Daoy (cell line): ENCODE measurements at places on chromosomes 1 and 21.

DNA sequence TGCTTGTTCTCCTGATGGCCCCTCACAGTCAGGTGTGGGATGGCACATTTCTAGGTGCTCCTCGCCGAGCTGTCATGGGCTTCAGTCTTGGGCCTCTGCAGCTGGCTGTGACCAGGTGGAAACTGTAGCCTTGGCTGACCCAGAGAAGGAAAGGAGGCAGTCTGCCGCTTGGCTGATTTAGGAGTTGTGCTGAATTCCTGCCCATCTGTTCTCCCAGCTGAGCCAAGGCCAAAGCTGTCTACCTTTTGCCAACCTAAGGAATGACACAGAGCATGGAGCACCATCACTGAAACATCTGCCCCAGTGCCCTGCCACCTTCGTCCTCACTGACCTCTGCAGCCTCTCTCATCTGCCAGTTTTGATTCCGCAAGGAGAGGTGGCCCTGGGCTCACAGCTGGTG lies 27.9 kb downstream of the UTP25 start:
- DNase-seq: no peak

- no peak for DNase-seq
Measured at GRCh38 chr1:162200096-162200847, 130.8 kb downstream of the NOS1AP start.

DNA sequence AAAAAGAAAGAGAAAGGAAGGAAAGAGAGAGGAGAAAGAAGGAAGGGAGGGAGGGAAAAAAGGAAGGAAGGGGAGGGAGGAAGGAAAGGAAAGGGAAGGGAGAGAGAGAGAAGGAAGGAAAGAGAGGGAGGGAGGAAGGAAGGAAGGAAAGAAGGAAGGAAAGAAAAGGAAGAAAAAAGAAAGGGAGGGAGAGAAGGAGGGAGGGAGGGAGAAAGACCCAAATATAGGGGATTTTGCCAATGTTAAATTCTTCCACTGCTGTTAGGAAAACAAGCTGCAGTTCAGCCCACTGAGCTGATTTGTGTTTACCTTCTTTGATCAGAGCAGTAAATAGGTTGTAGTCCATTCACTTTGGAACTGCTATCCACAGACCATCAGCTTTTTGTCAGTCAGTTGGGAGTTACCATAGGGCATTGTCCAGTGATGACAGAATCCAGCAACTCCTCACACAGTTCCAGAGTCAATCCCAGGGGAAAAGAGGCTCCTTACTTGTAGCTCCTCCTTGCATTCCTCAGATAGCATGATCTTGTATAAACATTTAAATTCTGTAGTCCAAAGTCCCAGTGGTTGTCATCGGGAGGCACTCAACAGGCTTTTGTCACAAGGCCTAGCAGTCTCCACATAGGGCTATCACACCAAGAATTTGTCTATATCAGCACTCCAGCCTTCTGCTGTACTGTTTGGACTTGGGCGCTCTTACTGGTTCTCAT lies 13.5 kb upstream of the PPP1R8 start:
- DNase-seq: no peak

DNA sequence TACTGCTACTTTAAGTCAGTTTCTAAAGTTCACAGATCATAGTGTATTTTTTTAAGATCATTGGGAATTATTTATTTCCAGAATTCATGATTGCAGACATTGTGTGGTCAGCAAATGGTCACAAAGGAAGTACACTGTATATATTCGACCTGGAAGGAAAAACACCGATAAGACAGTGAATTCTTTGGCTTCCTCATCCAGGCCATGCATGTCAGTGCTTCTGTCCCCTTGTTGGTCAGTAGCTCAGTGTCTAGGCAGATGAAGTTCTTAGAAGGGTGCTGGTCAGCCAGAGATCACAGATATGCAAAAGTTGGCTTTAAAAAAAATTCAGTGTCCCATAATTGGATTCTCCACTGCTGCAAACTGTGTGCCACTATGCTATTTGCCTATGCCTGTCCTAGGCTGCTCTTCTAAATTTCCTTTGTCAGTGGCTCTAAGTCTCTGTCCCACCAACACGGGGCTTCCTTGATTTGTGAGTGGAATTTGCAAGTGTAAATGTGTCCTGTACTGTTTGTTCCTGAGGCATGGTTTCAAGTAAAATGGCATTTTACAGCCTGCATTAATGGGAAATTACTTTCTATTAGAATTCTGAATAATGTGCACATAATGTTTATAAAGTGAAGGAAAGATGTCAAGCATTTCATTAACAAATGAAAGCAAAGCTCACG lies 12.0 kb upstream of the VAMP4 start:
- DNase-seq: no peak

DNA sequence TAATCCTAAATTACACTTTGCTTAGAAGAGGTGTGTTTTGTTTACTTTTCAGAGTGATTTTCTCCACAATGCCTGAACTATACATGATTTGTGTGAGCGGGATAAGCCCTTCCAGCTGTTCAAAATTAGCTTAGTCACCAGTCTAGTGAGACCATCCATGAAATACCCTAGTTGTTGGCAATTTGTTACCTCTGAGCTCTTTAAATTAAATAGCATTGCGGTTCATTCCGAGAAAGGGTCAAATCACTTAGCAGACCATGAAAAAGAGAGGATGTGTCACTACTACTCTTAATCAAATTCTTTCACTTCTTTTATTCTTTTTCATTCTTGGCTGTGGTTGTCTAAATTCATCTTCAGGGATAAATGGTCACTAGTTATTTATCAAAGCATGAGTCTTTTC lies 11.9 kb upstream of the VAV3 start:
- DNase-seq: peak; percentile 82

- DNase-seq: no peak
Measured at GRCh38 chr1:40802742-40803113, 19.1 kb downstream of the KCNQ4 start.

GRCh38 chr1:30277911-30278310 lies 445.5 kb downstream of the MATN1 start:
- DNase-seq: no peak

DNA sequence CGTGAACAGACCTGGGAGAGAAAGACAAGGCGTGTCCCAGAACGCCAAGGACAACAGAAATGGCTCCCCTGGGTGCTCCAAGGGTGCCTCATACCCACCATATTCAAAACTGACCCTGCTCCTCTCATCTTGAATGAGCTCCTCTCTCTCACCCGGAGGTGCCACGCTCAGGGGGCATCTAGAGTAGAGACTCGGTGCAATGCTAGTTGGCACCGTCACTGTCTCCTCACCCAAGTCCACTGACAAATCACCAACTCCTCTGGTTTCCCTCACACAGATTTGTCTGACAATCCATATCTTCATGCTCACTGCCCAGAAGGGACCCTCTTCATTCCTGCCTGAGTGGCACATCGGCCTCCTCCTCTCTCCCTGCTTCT lies 5.0 kb downstream of the TMEM125 start:
- DNase-seq: no peak

- DNase-seq: no peak
Measured at GRCh38 chr1:239811211-239811885, 280.3 kb upstream of the FMN2 start.
